ENCODE measurements at places on chromosomes 2 and 18.
A peak's percentile ranks its signal among the peaks of the same experiment; 100 is the strongest.

DNA sequence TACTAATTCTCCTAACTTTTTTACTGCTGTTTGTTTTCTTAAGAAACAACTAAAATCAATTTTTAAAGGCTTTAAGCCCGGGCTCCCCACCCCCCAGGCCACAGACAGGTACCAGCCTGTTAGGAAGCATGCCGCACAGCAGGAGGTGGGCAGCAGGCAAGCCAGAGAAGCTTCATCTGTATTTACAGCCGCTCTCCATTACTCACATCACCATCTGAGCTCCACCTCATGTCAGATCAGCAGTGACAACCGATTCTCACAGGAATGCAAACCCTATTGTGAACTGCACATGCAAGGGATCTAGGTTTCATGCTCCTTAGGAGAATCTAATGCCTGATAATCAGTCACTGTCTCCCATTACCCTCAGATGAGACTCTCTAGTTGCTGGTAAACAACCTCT, 517.0 kb downstream of the NRXN1 start:
- no peak for DNase-seq

GRCh38 chr2:37205689-37206341, 9.5 kb downstream of the CEBPZOS start:
- DNase-seq = no peak

- no peak for DNase-seq
Observed at GRCh38 chr2:60466161-60466702, 87.2 kb downstream of the BCL11A start.

GRCh38 chr2:128371648-128372345, 53.1 kb upstream of the HS6ST1 start:
- no peak for DNase-seq

- DNase-seq = no peak
Observed at GRCh38 chr18:57923611-57924010, 120.4 kb upstream of the NEDD4L start.

DNA sequence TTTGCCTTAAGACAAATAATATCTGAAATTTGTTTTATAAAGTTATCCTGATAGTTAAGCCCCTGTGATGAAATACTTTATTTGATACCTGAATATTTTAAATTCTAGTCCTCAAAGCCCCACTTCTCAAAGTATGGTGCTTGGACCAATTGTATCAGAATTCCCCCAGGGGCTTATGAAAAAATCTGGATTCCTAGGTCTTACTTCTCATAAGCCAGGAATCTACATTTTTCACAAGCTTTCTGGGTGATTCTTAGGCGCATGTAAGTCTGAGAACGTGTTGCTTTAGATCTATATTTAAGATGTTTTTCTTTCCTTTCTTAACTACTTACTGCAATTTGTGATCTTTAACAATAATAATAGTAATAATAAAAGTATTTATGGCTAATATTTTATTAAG, 53.1 kb downstream of the MYO1B start:
- no peak for DNase-seq

DNA sequence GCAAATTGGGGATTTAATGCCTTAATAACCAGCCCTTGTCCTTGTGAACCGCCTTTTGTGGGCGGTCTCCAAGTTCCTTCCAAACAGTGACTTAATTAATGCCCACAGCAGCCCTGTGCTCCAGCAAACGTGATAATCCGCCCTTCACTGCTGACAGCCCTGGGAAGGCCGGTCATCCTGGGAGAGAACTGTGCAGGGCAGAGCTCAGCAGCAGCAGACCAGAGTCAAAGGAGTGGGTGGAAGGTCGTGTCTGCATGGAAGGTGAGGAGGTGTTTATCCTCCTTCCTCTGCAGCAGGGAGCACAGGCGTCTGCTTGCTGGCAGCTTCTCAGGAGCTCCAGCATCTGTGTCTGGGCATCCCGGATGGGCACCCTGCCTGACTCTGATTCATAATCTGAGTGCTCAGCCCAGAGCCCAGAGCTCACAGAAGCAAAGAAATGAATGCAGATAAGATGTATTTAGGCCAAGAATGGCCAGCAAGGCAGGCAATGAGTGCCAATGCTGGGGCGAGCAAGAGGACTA, 270.0 kb upstream of the PXDN start:
- no peak for DNase-seq

- no peak for DNase-seq
Observed at GRCh38 chr2:70759446-70759845, 8.6 kb downstream of the ADD2 start.

GRCh38 chr2:23449831-23450331, 64.9 kb downstream of the KLHL29 start:
- no peak for DNase-seq

DNA sequence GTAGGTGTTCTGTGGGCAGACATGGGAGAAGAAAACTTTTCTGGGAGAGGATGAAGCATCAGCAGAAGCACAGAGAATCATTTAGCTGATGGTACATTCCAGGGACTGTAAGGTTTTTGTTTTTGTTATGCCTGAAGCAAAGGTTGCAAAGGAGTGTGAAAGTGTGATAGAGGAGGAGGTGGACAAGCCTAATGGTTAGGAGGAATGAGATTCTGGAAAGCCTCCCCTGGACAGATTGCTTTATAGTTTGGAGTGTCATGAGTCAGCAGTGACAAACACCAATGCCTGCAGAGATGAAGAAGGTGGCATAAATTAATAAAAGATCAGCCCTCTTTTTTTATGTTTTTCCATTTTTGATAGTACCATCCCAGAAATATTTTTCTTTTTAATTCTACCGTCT, 171.6 kb upstream of the BOD1L2 start:
- no peak for DNase-seq

DNA sequence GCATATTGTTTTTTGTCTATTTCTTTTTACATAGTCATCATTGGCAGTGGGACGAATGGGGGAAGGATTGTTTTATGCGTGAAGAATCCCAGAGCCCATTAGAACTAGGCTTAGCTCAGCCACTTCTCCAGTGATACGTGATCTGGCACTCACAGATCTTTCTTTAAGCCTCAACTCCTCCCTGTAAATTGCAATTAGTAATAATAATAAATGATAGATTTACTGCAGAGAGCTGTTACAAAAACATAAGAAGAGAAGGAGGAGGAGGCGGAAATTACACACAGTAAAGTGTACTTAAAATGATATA, 629.3 kb downstream of the NRXN1 start:
- no peak for DNase-seq

- no peak for DNase-seq
Observed at GRCh38 chr2:85503168-85503850, 35.7 kb upstream of the MAT2A start.

- no peak for DNase-seq
Observed at GRCh38 chr2:235270291-235270690, 223.6 kb upstream of the AGAP1 start.

GRCh38 chr2:227848586-227848985, 22.8 kb upstream of the DAW1 start:
- DNase-seq = no peak

- no peak for DNase-seq
Observed at GRCh38 chr2:195821566-195821932, 164.5 kb downstream of the SLC39A10 start.

DNA sequence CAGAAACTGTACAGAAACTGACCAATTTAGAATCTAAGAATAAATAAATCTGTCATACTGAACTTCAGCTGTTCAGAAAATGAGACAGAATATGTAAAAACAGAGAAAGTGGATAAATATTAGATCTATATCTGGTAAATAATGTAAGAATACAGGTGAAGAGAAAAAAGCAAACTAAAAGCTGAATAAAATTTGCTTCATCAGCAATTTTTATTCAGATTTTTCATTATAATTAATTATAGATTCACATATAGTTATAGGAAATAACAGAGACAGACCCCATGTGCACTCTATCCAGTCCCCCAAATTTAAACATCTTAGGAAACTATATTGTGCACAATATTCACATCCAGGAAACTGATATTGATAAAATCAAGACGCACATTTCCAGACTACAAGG, 299.2 kb downstream of the EXOC6B start:
- no peak for DNase-seq

GRCh38 chr18:59980188-59980637, 80.4 kb downstream of the PMAIP1 start:
- no peak for DNase-seq

DNA sequence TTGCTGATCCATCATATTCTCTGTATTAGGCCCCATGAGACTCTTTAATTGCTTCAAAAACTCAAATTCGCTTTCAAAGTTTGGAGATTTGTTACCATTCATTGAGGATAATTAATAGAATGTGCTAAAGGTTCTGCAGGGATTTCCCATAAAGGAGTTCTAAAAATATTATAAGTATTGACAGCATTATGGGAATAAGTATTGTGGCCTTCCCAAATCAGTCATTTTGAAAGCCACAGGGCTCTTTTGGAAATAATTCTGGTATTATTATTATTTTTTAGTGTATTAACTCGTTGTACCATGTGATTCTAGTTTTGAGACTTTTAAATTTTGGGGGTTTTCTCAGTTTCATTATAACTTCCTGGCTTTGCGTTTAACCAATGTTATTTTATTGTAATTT, 37.1 kb downstream of the LCLAT1 start:
- no peak for DNase-seq

GRCh38 chr2:227761740-227762476, 16.2 kb downstream of the SCYGR8 start:
- no peak for DNase-seq

GRCh38 chr18:74516271-74517235, 17.7 kb upstream of the CNDP1 start:
- no peak for DNase-seq

GRCh38 chr2:227890495-227891079, 19.2 kb downstream of the DAW1 start:
- peak; percentile 22 for DNase-seq

GRCh38 chr2:48527226-48527885, 2.6 kb upstream of the STON1 start:
- DNase-seq = no peak

- DNase-seq = no peak
Observed at GRCh38 chr18:48754993-48755473, 195.7 kb downstream of the SMAD7 start.

- no peak for DNase-seq
Observed at GRCh38 chr2:52526735-52527134, 1240.9 kb upstream of the CHAC2 start.

GRCh38 chr2:53177327-53177726, 590.3 kb upstream of the CHAC2 start:
- no peak for DNase-seq

DNA sequence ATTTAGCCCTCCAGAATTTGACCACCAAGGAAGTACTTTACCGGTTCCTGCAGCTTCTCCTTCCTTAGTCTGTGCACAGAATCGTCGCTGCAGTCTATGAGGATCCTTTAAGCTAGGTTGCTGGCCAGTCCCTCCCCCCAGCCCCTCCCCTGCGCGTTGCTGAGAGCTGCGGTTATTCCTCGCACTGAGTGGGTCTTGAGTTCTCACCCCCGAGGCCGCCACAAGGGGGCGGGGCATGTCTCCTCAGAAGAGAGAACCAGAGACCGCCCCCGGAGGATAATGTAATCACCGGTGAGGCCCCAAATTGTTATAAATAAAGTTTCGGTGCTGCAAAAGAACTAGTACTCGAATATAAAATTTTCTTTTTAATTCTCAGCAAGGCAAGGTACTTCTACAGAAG, 1184.9 kb upstream of the CDH2 start:
- DNase-seq = no peak

- DNase-seq = no peak
Observed at GRCh38 chr18:36697905-36698304, 130.9 kb downstream of the TPGS2 start.

- no peak for DNase-seq
Observed at GRCh38 chr18:36432880-36433555, 135.5 kb downstream of the FHOD3 start.

DNA sequence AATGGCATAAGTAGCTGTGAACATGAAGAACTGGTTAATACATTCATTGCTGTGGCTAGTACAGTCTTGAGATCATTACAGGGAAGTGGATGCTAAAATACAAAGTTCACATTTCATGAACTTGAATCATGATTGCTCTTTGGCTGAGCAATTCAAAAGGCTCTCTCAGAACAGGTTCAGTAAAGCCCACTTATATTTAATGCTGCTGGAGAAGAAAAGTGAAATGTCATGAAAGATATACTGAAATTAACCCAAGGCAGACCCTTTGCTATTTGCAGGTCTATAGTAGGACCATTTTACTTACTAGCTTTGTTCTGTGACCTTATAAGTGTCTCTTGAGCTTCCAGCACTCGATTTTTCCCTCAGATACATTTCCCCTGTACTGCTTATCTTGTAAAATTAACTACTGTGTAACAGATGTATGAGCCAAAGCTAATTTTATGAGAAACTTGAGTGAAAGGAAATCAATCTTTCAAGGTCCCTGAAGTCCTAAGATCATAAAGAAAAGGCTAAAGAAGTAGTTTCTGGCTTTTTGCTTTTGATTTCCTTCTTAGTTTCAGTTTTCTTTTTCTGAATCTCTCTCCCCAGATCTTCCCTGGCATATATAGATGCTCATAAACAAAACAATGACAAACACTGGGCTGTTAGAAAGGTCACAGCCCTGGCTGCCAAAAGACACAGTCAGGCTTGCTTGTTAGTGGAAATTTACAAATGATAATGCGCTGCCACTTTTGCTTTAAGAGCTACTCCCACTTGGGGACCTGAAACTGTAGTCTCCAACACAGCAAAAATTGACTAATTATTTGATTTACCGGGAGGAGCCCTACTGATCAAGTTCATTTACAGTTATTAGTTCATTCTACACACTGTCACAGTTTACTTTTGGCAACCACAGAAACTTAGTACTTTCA, 132.7 kb upstream of the XPO1 start:
- peak; percentile 19 for DNase-seq

GRCh38 chr2:238523158-238524110, 96.7 kb downstream of the ASB1 start:
- no peak for DNase-seq
